ENCODE measurements at places on chromosomes 13 and 19. TPM values are rescaled to one million over a fixed set of nuclear protein-coding genes. Genes with fewer than 3 reads are reported as not detected.

CEACAM3 gene
- not detected for total RNA-seq

GSX1 gene
- total RNA-seq, result not detected

AMER2 gene
- not detected for total RNA-seq

ITM2B gene
- total RNA-seq, result 510 TPM

LILRB2 gene
- not detected for total RNA-seq

CCDC122 gene
- 12.4 TPM for total RNA-seq

OVOL3 gene
- total RNA-seq, result not detected

IL17D gene
- 10.7 TPM for total RNA-seq

ZNF208 gene
- total RNA-seq, result not detected

EXOC3L2 gene
- total RNA-seq, result 11.1 TPM

IL4I1 gene
- total RNA-seq, result not detected

HRC gene
- not detected for total RNA-seq

DYRK1B gene
- total RNA-seq, result 31.7 TPM

IFNL1 gene
- total RNA-seq, result not detected

NOVA2 gene
- total RNA-seq, result not detected

SBK3 gene
- total RNA-seq, result not detected

NR1H2 gene
- 53.4 TPM for total RNA-seq

SNAPC2 gene
- total RNA-seq, result 19.6 TPM

FAM124A gene
- 1.8 TPM for total RNA-seq

CHERP gene
- 50.1 TPM for total RNA-seq

ZNF350 gene
- 10.6 TPM for total RNA-seq

Measured in osteocyte (in vitro differentiated cells).